8988T (cell line): ENCODE measurements at places on chromosomes 6 and 20.

- DNase-seq, result no peak
Measured at GRCh38 chr6:55870181-55870813, 5.1 kb downstream of the BMP5 start.

DNA sequence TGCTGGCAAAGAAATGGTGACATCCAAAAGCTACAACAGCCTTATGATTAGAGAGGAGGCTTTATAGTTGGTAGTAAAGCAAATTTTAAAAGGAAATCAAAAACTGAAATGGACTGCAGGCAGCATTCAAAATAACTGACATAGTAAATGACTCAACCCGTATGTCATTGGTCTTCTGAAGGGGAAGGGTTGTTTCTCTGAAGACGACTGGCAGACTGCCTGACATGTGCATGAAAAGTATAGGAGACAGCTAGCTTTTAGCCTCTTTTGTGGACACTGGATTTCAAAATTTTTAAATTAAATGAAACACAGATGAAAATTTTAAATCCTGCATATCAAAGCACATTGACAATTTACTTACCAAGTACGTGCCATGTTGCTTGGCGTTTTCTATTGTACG is 90.7 kb downstream of the TRMT6 start:
- DNase-seq, result no peak

DNA sequence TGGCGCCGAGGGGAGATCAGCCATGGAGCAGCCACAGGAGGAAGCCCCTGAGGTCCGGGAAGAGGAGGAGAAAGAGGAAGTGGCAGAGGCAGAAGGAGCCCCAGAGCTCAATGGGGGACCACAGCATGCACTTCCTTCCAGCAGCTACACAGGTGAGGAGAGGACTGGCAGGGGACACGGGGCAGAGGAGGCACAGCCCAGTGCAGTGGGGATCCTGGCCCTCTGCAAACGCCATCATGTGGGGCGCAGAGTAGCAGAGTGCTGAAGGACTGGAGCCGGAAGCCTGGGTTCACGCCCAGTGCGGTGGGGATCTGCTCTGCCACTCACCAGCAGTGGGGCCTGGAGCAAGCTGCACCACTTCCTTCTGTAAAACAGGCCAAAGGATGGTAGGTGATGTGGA is 41.1 kb upstream of the FANCE start:
- DNase-seq, result no peak

- no peak for DNase-seq
Measured at GRCh38 chr6:46203391-46204177, 32.8 kb upstream of the ENPP5 start.

DNA sequence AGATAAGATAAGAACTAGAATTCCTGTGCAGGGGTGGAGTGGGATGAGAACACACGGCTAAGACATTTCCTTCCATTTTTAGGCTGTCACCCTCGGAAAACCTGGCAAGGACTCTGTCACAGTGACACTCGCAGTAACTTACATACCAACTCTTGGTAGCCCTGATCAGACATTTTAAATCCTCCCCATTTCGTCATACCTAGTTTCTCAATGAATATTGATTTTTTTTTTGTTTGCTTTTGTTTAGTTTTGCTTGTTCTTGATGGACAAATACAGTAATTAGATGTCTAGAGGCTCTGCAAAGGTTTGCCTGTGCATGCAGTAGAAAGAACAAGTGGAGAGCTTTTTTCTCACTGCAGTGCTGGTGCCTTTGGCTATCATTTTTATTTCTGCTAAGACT is 213.0 kb upstream of the FAM83B start:
- no peak for DNase-seq

DNA sequence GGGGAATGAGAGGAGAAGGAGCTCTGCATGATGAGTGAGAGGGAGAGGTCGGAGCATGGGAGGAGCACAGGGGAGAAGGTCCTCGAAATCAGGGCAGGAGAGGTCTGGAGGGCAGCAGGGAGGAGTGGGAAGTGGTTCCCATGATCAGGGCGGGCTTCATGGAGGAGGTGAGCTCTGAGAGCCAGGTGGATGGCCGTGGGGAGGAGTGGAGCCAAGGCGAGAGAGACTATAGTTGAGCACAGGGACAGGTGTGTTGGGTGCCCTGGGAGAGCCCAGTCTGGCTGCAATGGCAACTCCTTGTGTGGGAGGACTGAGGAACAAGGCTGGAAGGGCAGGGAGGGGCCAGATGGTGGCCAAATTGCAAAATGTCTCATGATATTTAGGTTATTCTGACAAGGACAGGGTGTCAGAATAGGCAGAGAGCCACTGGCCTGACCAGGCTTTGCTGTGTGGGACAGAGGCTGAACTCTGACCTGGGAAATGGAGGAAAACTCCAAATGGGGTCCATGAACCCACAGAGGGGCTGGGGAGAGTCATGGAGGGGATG is 21.4 kb downstream of the TTBK1 start:
- DNase-seq, result no peak

- no peak for DNase-seq
Measured at GRCh38 chr6:108170332-108171290, 4.8 kb downstream of the NR2E1 start.

- no peak for DNase-seq
Measured at GRCh38 chr6:41716516-41717391, 18.7 kb downstream of the TFEB start.
